ENCODE measurements at places on chromosomes 7 and 10. TPM values are rescaled to one million over a fixed set of nuclear protein-coding genes. Genes with fewer than 3 reads are reported as not detected.

DNA sequence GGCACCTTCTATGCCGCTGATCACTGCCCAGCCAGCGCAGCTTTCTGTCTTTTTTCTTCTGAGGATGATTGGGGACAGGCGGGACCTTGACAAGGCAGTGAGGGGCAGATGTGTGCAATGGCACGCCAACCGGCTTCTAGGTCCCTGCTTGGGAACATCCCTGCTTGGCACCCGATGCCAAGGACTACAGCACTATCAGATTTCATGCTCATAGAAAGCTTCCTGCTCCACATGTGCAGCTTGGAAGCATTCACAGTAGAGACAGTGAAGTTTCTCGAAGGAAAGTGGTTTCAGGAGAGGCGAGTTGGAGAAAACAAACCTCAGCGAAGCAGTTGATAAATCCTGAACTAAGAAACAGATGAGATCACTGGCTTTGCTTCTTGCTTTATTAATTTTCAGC lies 267.5 kb upstream of the HABP2 start:
- H3K4me3 ChIP-seq = no peak overlapping the region
- H3K4me1 ChIP-seq = no peaks in the 10 kb centered on the region
- peaks cover 20% of the 10 kb centered on the region for H3K27me3 ChIP-seq
- DNase-seq = no peak

DNA sequence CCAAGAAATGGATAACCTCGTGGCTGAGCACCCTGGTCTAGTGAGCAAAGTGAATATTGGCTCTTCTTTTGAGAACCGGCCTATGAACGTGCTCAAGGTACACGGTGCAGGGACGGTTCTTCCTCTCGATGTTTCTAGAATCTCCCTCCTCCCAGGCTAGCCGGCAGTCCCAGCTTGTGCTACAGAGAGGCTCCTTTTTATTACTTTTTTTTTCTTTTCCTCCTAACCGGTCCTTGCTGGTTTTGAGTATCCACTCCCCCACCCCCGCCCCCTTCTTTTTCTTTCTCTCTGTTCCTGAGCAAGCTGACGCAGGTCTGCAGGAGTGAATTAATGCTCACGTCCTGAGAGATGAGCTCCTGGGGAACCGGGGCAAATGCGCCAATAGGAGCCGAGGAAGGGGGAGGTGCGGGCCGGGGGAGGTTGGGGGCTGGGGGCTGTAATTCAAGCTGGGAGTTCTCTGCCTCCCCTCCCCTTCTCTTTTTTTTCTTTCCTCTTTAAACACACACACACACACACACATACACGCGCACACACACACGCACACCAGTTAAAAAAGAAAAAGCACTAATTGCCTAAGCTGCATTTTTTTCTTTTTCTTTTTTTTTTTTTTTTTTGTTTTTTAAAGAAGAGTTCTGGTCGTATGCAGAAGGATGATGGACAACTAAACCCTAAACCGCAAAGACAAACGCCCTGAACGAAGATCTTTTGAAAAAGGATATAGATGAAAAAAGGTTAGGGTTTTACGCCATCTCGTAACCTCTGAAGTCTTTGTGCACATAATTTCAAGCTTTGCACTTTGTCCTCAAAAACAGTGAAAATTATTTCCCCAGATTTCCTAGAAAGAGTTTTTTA lies 6.6 kb downstream of the CPA2 start:
- H3K27me3 ChIP-seq = peaks cover 17% of the 10 kb centered on the region
- H3K27ac ChIP-seq = no peak overlapping the region
- H3K4me3 ChIP-seq = no peak overlapping the region
- H3K36me3 ChIP-seq = no peaks in the 10 kb centered on the region

- H3K4me1 ChIP-seq = peaks cover 4% of the 10 kb centered on the region
- no peaks in the 10 kb centered on the region for H3K27me3 ChIP-seq
- H3K27ac ChIP-seq = no peak overlapping the region
- no peaks in the 10 kb centered on the region for H3K36me3 ChIP-seq
- no peak for DNase-seq
- no peak overlapping the region for H3K4me3 ChIP-seq
Measured at GRCh38 chr10:32143302-32143847, 87.2 kb upstream of the KIF5B start.

- H3K27me3 ChIP-seq = no peaks in the 10 kb centered on the region
- no peaks in the 10 kb centered on the region for H3K36me3 ChIP-seq
- DNase-seq = no peak
- H3K4me1 ChIP-seq = peaks cover 3% of the 10 kb centered on the region
- H3K27ac ChIP-seq = no peak overlapping the region
Measured at GRCh38 chr7:134313543-134313942, 3.2 kb downstream of the SLC35B4 start.

The FHIP2A gene
- total RNA-seq = 6.4 TPM

The GARIN1A gene
- total RNA-seq = not detected

The PRSS37 gene
- not detected for total RNA-seq

The GPR37 gene
- total RNA-seq = 0.07 TPM

GRCh38 chr10:96814264-96814663 lies 17.8 kb upstream of the LCOR start:
- H3K4me3 ChIP-seq = no peak overlapping the region
- DNase-seq = no peak
- H3K27me3 ChIP-seq = no peaks in the 10 kb centered on the region

DNA sequence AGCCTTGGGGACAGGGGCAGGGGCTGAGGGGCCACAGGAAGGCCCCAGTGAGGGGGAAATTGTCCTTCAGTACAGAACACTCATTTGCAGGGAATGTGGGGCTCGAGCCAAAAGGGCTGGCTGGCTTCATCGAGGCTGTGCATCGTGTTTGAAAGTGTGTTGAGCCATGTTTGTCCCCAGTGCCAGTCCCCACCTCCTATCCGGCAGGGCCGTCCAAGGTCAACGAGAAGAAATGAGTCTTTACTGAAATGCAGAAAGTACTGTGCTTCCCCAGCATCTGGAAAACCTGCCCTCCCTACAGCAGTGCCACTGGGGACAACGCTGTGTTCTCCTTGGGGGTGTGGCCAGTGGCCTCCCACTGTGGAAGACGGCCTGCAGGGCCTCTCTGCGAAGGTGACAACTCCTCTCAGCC lies 214.1 kb downstream of the KLF6 start:
- H3K27me3 ChIP-seq = peaks cover 13% of the 10 kb centered on the region
- no peaks in the 10 kb centered on the region for H3K4me1 ChIP-seq
- no peak overlapping the region for H3K27ac ChIP-seq
- DNase-seq = no peak
- no peak overlapping the region for H3K4me3 ChIP-seq

DNA sequence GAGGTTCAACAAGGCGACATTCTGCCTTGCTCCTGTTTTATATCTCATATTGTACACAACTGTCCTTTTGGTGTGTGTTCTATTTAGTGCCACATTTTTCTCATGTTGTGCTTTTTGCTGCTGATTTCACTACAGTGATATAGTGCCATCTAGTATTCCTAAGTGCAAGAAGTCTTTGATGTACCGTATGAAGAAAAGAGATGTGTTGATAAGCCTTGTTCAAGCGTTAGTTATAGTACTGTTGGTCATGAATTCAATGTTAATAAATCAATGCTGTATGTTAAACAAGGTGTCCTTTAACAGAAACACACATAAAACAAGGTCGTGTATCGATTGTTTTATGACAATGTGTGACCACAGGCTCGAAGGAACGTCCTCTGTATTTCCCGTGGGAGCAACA lies 939.4 kb downstream of the GATA3 start:
- H3K36me3 ChIP-seq = no peaks in the 10 kb centered on the region
- DNase-seq = no peak
- no peak overlapping the region for H3K27ac ChIP-seq
- no peaks in the 10 kb centered on the region for H3K27me3 ChIP-seq
- H3K4me1 ChIP-seq = no peaks in the 10 kb centered on the region

DNA sequence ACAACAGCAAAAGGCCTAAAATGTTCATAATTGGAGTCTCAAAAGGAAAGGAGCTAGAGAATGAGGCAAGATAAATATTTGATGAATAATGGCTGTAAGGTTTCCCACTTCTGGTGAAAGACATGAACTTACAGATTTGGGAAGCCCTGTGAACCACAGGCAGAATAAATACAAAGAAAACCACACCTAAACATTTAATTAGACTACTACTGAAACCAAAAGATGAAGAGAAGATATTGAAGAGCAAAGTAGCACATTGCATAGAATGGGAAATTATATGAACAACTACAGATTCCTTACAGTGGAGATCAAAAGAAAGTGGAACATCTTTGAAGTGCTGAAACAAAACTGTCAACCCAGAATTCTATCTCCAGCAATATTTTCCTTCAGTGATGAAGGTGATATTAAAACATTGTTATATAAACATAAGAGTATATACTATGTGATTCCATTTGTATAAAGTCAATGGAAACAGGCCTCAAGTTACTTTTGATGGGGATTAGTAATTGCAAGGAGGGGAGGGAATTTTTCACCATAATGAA lies 191.3 kb upstream of the KAT6B start:
- H3K4me3 ChIP-seq = no peak overlapping the region
- no peak for DNase-seq
- H3K27ac ChIP-seq = no peak overlapping the region

The PLPP4 gene
- total RNA-seq = not detected

DNA sequence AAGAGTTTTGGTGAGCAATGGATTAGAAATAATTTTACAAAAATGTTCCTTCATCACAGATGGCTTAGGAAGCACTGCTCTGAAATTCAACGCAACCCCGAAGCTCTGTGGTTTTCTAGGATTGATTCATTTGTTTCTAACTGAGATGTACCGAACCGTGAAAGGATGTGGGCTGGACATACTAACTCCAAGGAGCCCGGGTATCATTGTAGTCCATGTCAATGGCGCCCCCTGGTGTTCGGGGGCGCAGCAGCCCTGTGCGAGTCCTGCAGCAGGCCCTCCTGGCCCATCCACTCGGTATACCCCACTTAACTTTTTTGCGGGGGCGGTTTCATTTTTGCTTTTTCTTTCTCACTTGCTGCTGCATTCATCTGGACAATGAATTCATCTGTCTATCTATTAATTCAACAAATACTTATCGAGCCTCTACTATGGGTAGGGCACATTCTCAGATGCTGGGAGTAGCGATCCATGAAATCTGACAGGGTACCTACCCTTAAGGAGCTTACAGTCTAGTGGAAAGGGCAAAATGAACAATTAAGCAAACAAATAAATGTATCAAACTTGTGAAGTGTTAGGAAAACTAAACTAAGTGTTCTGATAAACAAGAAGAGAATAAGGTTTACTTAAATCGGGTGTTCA lies 25.2 kb upstream of the ITPRID1 start:
- H3K4me3 ChIP-seq = no peak overlapping the region
- H3K27ac ChIP-seq = no peak overlapping the region
- no peaks in the 10 kb centered on the region for H3K4me1 ChIP-seq
- H3K36me3 ChIP-seq = no peaks in the 10 kb centered on the region

DNA sequence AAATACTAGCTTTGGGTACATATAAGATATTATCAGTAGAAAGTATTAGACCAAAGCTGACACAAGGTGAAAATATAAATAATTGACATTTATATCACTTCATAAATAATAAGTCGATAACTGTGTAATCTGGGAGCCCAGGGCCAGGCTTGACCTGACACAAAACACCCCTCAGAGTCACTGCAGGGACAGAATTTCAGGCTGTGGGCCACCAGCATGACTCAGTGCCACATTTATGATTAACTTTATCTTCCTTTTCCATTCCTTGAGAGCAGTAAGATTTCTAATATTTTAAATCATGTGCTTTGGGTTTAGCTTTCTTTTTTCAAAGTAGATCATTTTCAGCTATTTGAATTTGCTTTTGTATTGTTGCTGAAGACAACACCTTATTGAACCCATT lies 102.9 kb upstream of the NFE2L3 start:
- H3K4me1 ChIP-seq = no peaks in the 10 kb centered on the region
- H3K27ac ChIP-seq = no peak overlapping the region
- DNase-seq = no peak
- H3K4me3 ChIP-seq = no peak overlapping the region

- no peak overlapping the region for H3K27ac ChIP-seq
- no peak overlapping the region for H3K4me3 ChIP-seq
- H3K27me3 ChIP-seq = no peaks in the 10 kb centered on the region
- H3K4me1 ChIP-seq = peaks cover 3% of the 10 kb centered on the region
Measured at GRCh38 chr10:3478632-3479240, 306.2 kb upstream of the PITRM1 start.

- H3K27ac ChIP-seq = no peak overlapping the region
- peaks cover 2% of the 10 kb centered on the region for H3K36me3 ChIP-seq
- H3K4me3 ChIP-seq = no peak overlapping the region
- no peaks in the 10 kb centered on the region for H3K27me3 ChIP-seq
Measured at GRCh38 chr7:103598326-103598905, 152.4 kb upstream of the SLC26A5 start.

Data from K562 (cell line).